Thyroid gland (tissue), 4 donors: ENCODE measurements at places on chromosomes 16 and 17. TPM values are rescaled to one million over a fixed set of nuclear protein-coding genes. Genes with fewer than 3 reads are reported as not detected.

DNA sequence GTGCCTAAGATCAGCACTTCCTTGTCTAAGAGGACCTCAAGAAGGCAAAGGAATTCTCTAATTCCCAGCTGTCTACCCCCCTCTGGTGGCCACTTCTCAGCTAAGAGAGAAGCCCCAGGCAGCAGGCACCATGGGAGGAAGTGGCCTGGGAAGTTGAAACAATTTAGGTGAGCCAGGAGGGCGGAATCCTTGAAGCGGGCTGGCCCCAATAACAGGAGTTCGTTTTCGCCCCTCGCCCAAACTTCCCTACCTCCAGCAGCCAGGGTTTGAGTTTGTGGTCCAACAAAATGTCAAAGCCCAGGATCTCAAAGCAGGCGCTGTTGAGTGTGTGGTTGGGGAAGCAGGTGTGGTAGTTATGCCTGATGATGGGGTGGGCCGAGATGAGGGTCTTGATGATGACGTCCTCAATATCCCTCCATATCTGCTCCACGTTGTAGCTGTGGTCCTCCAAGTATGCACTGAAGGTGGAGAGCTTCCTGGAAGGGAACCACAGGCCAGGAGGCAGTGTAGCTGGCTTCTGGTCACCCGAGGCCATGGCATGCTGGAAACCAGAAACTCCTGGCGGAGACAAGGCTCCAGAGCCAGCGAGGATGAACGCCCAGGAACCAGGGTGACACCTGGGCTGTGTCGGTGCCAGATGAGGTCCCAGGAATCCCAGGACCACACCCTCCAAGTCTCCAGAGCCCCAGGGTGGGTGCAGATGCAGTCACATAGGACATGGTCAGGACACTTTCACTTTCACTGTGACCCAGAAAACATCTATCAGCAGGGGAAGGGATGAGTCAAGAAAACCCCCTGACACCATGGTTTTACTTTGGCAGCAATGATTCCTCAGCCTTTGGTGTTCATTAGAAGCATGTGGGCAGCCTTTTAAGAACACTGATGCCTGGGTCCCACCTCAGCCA, 25.6 kb downstream of the TTLL6 start:
- peaks cover 7% of the 10 kb centered on the region for H3K4me1 ChIP-seq
- H3K27me3 ChIP-seq = no peaks in the 10 kb centered on the region
- no peaks in the 10 kb centered on the region for H3K36me3 ChIP-seq

The HOXB7 gene
- total RNA-seq = 1.3 TPM

DNA sequence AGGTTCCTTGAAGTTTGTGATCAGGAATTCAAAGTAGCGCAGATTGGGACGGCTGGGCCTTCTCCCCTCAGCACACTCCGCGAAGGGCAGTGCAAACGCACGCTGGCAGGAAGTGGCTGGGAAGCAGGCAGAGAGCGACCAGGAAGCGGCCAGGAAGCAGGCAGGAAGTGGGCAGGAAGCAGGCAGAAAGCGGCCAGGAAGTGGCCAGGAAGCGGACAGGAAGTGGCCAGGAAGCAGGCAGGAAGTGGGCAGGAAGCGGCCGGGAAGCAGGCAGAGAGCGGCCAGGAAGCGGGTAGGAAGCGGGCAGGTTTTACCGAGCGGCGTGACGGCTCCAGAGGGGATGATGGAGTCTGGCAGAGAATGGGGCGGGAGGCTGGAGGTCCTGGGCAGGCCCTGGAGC, 3.2 kb downstream of the DPEP1 start:
- H3K27me3 ChIP-seq = no peaks in the 10 kb centered on the region
- H3K4me3 ChIP-seq = no peak overlapping the region
- H3K27ac ChIP-seq = no peak overlapping the region
- DNase-seq = no peak
- H3K36me3 ChIP-seq = no peaks in the 10 kb centered on the region

- H3K27me3 ChIP-seq = no peaks in the 10 kb centered on the region
- no peak overlapping the region for H3K4me3 ChIP-seq
- no peaks in the 10 kb centered on the region for H3K4me1 ChIP-seq
- H3K27ac ChIP-seq = no peak overlapping the region
Measured at GRCh38 chr16:76654088-76654820, 377.1 kb downstream of the CNTNAP4 start.

DNA sequence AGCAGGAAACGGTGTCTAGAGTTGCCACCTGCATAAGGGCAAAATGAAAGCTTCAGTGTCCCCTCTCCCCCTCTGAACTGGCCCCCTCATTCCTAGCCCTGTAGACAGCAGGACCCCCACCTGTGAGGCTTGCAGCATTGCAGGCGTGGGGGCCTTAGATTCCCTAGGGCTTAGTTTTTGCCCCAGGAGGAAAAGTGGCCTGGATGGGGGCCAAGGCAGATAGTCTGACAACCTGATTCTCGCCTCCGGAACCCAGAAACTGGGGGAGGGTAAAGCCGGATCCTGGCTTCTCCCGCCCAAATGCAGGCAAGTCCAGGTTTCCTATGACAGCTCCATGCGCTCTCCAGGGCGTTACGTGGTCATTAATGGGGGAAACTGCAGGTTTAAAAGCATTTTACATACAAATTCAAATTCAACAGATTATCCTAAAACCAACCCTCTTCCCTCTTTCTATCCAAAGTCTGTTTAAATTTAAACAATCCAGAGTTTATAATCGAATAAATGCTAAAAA, 678 bp upstream of the HOXB6 start:
- H3K4me3 ChIP-seq = no peak overlapping the region
- no peak overlapping the region for H3K27ac ChIP-seq
- DNase-seq = no peak
- H3K27me3 ChIP-seq = peaks cover 70% of the 10 kb centered on the region
- no peaks in the 10 kb centered on the region for H3K36me3 ChIP-seq
- H3K4me1 ChIP-seq = peaks cover 5% of the 10 kb centered on the region
